IPS DF 19.7 (cell line): ENCODE measurements at places on chromosomes 11 and 22.

DNA sequence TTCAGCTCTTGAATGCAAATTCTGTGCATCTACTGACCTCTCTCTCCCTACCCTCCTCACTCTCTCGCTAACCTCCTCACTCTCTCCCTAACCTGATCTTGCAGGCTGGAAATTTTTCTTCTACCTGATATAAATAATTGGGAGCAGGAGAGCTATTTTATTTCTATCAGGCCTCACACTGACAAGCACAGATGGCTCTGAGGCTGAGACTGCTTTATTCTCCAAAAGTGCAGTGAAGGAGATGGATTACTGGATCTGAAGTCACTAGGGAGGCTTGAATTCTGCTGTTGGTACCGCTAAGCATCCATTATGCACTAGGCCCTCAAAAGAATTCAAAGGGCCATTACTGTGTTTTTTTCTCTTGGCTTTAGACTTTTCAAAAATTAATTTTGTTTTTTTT lies 19.4 kb upstream of the LDHA start:
- DNase-seq = no peak

- DNase-seq = no peak
Measured at GRCh38 chr11:19246816-19247215, 6.1 kb upstream of the E2F8 start.

DNA sequence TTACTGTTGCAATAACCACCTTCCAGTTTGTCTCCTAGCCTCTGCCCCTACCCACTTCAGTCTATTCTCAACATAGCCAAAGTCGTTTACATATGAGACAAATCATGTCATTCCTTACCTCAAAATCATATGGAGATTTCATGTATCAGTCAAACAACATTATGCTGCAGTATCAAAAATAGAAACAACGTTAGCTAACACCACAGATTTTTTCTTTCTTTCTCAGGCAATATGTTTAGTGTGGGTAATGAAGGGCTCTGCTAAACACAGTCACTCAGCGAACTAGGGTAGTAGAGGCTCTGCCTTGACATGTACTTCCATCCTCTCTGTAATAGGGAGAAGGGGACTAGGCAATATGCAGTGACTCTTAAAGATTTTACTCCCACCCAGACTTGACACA lies 141.3 kb upstream of the DDI1 start:
- DNase-seq = no peak

DNA sequence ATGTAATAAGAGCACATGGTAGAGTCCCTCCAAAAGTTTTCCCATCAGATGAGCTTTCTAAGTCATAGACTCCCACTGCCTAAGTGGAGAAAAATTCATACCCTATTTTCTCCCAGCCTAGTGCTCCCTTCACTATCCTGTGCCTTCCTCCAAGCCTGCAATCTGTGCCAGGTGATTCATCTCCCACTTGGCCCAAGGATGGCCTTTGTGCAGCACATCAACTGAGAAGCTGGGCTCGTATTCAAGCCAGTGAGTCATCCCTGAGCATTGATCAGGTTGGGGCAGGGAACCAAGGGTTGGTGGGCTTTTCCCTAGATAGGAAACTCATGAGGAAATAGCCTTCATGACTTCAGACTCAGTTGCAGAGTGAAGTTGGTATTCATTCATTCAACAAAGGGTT lies 64.6 kb downstream of the PANX1 start:
- no peak for DNase-seq

- DNase-seq = peak; percentile 45
Measured at GRCh38 chr11:116148056-116148455, 624.7 kb downstream of the BUD13 start.

GRCh38 chr11:125062218-125062930 lies 731 bp upstream of the SLC37A2 start:
- no peak for DNase-seq

GRCh38 chr11:93512073-93512475 lies 31.1 kb downstream of the SMCO4 start:
- DNase-seq = no peak

- DNase-seq = no peak
Measured at GRCh38 chr11:82034527-82034926, 699.1 kb downstream of the FAM181B start.

- DNase-seq = no peak
Measured at GRCh38 chr11:57480409-57481137, 20.2 kb downstream of the RTN4RL2 start.

DNA sequence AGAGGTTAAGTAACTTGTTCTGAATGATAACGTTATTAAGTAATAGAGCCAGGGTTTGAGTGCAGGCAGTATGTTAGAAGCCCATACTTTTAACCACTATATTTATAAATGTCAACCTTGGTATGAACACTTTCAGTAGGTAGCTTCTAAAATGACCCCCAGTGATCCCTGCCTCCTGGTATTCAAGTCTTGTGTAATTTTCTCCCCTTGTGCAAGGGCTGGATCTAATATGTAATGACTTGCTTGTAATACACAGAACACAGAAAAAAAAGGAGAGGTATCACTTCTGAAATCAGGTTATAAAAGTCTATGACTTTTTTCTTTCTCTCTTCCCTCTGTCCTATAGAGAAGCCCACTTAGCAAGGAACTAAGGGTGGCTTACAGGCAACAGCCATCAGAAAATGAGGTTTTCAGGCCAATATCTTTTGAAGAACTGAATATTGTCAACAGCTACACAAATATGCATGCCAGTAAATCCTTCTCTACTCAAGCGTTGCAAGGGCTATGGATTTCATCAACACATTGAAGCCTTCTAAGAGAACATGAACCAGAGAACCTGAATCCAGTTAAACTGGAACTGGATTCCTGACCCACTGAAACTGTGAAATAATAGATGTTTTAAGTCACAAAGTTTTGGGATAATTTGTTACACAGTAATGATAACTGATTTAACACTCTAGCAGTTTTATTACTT lies 712.3 kb downstream of the METTL15 start:
- DNase-seq = no peak

DNA sequence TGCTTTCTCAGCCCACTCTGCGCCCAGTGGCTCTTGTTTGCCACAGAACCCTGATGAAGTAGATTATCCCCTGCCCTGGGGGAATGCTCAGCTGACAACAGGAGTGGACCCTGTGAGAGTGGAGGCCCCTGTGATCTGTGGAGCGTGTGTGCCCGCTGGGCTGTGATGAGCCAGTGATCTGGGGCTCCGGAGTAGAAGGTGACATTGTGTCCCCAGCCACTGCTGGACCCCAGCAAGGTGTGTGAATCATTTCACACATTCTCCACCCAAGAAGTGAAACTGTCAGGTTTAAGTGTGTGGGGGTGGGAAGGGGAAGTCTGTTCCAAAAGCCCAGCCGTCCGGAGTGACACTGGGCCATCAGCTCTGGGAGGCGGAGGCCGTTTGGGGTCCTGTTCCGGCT lies 33.1 kb upstream of the GRAMD4 start:
- no peak for DNase-seq

DNA sequence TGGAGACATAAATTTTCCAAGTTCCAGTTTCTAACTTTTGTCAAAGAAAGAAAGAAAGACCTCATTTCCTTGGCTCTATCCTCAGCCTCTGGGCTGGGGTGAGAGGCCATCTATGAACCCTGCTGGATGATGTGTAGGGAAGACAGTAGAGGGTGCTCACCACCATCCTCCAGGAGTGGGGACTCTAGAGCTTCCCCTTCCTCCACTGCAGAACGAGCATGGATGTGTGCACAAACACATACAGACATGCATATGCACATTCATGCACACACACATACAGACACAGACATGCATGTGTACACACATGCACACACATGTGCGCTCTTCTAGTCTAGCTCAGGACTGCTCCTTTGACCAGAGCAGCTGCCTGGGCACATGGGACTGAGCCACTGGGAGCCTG lies 565.8 kb downstream of the BUD13 start:
- DNase-seq = no peak

- no peak for DNase-seq
Measured at GRCh38 chr11:12200279-12200990, 90.0 kb downstream of the MICAL2 start.

- DNase-seq = no peak
Measured at GRCh38 chr11:77411137-77411707, 62.7 kb downstream of the PAK1 start.

GRCh38 chr11:105589346-105589745 lies 20.5 kb upstream of the GRIA4 start:
- DNase-seq = no peak

DNA sequence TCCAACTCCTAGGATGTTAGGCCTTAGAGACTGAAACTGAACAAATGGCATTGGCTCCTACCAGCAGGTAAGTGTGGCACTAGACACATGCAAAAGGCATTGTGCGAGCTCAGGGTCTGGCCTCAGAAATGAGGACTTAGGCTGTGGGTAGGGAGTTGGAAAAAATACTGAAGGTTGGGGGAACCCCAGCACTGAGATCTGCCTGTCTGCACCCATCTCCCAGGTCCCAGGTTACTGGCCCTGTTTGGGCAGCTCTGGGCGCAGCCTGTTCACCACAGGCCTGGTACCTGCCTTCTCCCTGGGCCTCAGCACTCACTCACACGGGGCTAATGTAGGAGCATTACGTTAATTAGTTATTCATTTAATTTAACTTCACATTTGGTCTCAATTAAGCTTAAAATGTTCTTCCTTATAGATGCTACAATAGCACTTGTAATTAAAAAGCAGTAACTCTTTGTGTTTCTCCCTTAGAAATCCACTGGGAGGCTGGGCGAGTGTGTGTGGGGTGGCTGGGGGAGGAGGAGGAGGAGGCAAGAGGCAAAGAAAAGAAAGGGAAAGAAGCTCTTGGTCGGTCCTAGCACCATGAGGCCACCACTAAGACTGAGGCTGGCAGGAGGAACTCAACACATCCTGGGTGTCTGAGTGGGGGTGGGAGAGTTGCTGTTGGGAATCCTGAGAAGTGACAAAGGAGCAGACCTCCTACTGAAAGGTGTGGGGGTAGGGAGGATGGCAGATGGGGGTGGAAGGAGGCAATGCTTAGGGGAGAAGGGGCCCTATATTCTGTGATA lies 19.4 kb downstream of the TMEM218 start:
- DNase-seq = no peak

DNA sequence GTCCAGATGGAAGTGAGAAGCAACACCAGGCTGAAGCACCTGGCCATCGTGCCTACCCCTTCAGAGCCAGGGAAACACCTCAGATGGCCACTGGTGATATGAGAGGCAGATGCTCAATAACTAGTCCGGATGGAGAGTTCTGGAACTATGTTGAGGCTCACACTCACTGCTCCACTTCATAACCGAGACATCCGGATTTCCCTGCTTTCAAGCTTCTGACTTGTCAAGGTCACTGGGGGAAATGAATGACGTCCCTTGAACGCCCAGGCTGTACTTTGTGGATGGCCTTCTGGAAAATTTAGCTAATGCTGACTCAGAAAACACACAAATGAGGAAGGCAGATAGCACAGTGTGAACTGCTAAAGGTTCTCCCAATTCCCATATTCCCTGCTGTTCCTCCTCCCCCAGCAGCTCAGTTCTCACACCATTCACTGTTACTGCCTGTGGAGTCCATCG lies at the start of gene LYVE1:
Gene LYVE1, minus strand, starts transcription at position 180 of the 456 bp plus-strand sequence. Its CDS starts 133 bp downstream, at position 47.
- no peak for DNase-seq

- DNase-seq = no peak
Measured at GRCh38 chr11:111001986-111002611, 243.4 kb upstream of the POU2AF2 start.

- DNase-seq = no peak
Measured at GRCh38 chr22:45934659-45935341, 42.2 kb downstream of the WNT7B start.

DNA sequence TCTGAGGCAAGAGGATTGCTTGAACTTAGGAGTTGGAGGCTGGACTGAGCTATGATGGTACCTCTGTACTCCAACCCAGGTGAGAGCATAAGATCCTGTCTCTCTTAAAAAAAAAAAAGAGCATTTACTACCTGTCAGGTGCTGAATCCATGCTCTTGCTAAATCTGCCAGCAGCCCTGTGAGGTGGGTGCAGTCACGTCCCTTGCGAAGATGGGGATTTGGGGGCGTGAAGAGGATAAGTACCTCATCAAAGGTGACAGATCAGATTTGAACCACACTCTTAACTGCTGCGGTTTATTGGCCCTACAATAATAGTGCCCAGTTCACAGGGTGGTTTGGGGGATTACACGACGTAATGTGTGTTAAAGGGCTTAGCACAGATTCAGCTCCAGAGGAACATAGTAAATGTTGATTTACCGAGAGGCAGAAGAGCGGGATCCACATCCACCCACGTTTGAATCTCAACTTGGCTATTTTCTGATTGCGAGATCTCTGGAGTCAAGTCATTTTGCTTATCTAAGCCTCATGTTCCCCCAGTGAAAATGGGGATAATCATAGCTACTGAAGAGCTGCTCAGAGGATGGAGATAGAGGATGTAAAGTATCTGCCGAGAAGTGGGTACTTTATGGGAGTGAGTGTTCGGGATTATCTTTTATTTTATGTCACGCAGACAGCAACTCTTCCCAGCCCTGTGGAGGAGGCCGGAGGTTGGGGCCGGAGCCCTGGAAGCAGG lies 28.1 kb upstream of the LRRC10B start:
- DNase-seq = no peak

GRCh38 chr11:107505647-107506225 lies 48.1 kb upstream of the CWF19L2 start:
- no peak for DNase-seq

- DNase-seq = no peak
Measured at GRCh38 chr22:43277987-43278601, 65.1 kb downstream of the SCUBE1 start.

DNA sequence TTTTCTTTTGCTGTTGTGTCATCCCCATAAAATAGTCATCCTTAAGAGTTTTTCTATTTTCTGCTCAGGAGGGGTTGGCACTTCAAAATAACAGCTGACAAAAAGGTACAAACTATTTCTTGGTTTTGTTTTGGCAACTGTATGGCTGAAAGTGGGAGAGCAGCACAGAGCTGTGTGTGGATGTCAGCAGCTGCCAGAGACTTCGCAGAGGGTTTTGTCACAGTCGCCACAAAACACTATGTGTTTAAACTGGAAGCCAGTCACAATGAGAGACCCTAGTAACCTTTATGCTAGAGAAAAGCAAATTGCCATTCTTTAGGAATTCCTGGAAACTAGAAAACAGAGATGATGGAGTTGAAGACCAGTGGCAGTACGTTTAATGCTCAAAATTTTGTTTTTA lies 189.6 kb upstream of the CCDC90B start:
- no peak for DNase-seq

GRCh38 chr11:17076517-17077239 lies 789 bp downstream of the RPS13 start:
- DNase-seq = no peak

DNA sequence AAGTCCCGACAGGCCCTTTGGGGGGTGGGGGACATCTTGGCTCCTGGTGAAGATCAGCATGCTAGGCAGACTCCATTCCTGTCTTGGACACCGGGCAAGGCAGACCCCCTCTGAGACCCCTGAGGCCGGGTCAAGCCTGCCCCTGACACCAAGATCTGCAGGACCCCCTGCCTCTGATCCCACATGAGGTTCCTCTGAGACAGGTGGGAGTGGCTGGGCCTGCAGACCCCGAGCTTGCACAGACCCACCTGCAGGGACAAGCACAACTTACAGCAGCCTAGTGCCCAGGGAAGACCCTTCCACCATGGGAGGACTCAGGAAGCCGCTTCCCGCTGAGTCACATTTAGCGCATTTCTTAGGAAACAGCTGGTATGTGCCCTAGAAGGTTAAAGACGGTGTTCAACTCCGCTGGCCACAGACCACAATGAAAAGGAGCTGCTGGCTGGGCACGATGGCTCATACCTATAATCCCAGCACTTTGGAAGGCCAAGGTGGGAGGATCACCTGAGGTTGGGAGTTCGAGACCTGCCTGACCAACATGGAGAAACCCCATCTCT lies 15.5 kb downstream of the ARVCF start:
- no peak for DNase-seq

GRCh38 chr11:79092791-79093353 lies 348.0 kb downstream of the TENM4 start:
- no peak for DNase-seq
